Vagina (tissue), 2 donors: ENCODE measurements at places on chromosomes 7 and 10.

DNA sequence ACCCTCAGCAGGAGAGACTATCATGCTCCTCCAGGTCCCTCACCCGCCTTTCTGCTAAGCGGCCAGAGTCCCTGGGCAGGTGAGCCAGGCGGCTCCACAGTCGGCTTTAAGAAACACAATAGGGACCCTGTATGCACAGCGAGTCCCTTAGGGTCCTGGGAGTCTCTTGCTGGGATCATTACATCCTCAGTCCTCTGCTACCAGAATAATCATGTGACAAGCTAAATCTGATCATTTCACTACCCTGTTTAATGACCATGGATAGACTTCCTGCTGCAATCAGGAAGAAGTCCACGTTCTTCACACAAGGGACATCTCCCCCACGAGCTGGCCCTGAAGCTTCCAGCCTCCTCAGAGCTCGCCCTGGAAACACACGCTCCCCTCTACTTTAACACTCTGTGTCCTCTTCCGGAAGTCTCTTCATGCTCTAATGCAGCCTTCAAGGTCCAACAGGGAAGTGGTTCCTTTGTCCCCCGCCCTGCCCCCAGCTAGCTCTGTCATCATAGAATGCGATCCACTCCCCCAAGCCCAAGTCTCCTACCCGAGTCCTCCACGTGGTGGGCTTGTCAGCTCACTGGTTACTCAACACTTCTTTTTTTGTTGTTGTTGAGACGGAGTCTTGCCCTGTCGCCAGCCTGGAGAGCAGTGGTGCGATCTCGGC, 101.5 kb downstream of the RNF216 start:
- no peak overlapping the region for H3K4me3 ChIP-seq
- H3K27me3 ChIP-seq: no peaks in the 10 kb centered on the region
- no peaks in the 10 kb centered on the region for H3K36me3 ChIP-seq
- H3K4me1 ChIP-seq: peaks cover 17% of the 10 kb centered on the region

GRCh38 chr7:38796626-38797501, 112.1 kb downstream of the VPS41 start:
- DNase-seq: no peak
- no peaks in the 10 kb centered on the region for H3K4me1 ChIP-seq
- peaks cover 10% of the 10 kb centered on the region for H3K36me3 ChIP-seq

DNA sequence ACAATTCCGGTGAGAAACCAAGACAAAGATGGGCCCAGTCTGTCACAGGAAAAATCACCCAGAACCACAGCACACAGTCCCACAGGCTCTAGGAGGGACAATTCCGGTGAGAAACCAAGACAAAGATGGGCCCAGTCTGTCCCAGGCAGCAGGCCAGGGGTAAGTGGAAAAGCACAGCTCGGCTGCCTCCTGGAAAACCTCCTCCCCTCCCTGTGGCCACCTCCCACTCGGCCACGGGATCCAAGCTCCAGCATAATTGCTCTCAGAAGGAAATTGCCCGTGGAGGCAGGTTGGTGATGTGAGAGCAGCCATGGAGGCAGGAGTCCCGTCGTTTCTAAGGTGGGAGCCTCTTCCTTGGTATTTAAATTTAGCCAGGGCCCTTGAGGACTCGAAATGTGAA, 95.7 kb downstream of the PLXNA4 start:
- H3K4me3 ChIP-seq: no peak overlapping the region
- no peaks in the 10 kb centered on the region for H3K4me1 ChIP-seq
- no peaks in the 10 kb centered on the region for H3K36me3 ChIP-seq
- no peak overlapping the region for H3K27ac ChIP-seq
- H3K27me3 ChIP-seq: no peaks in the 10 kb centered on the region

DNA sequence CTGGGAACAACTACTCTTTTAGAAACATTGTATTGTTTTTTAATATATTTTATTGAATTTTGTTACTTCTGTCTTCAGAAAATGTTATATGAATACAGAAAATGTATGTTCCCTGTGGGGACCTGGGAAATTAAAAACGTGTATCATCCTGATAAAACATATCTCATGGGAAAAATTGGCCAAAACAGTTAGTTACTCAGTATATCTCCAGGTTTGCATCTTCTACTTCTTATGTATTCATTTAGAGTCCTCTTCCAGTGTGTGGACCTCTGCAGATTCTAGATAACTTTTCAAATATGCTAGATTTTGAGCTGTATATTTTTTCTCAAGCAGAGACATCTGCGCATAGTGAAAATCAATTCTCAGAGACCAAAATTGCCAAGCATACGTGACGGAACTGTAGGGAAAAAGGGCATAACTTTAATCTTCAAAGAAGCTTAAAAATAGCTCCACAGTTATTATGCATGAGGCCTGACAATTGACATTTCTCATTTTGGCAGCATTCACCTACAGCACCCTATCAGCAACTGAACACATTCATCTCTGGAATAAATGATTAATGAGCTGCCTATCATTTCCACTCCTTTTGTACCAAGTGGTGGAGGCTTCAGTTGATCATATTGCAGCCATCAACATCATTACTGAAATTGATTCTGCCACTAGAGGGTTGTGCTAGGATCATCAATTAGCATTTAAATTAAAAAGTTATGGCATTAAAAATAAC, 26.4 kb upstream of the UMAD1 start:
- DNase-seq: no peak
- H3K4me1 ChIP-seq: no peaks in the 10 kb centered on the region
- no peak overlapping the region for H3K4me3 ChIP-seq
- no peaks in the 10 kb centered on the region for H3K36me3 ChIP-seq
- no peaks in the 10 kb centered on the region for H3K27me3 ChIP-seq

DNA sequence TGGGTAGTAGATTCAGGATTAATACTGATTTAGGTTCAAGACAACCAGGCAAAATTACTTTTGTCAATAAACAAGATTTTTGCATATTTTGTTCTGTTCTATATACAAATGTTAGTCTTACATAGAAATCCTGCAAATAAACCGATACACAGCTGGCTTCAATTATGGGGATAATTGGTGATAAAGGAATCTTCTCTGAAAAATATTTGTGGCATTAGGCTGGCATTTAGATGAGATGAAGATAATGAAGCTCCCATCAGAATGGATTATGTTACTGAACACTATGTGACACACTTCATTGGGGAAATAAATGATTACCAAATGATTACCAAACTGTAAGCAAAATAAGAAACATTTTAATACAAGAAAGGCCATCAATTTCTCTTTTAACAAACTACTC, 65.8 kb downstream of the NT5C2 start:
- no peak overlapping the region for H3K4me3 ChIP-seq
- no peak overlapping the region for H3K27ac ChIP-seq
- H3K27me3 ChIP-seq: no peaks in the 10 kb centered on the region
- peaks cover 38% of the 10 kb centered on the region for H3K4me1 ChIP-seq
- H3K36me3 ChIP-seq: no peaks in the 10 kb centered on the region

GRCh38 chr7:36487756-36488336, 98.2 kb downstream of the ANLN start:
- DNase-seq: no peak
- no peaks in the 10 kb centered on the region for H3K27me3 ChIP-seq

DNA sequence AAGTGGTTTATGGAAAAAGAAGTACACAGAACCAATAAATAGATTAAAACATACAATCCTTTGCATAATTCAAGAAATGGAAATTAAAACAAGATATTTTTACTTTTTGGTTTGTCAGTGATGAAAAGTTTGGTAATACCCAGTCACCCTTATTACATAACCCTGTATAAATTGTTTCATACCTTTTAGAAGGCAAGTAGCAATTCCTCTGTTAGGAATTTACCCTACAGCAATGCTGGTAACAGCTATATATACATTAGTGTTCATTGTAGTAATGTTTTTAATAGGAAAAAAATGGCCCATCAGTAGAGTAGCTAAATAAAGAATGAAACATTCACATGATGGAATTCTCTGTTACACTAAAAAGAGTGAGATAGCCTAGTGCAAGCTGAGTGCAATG, 42.7 kb downstream of the PTPN12 start:
- no peak overlapping the region for H3K27ac ChIP-seq
- no peaks in the 10 kb centered on the region for H3K27me3 ChIP-seq
- DNase-seq: no peak
- H3K4me1 ChIP-seq: no peaks in the 10 kb centered on the region
- no peaks in the 10 kb centered on the region for H3K36me3 ChIP-seq

DNA sequence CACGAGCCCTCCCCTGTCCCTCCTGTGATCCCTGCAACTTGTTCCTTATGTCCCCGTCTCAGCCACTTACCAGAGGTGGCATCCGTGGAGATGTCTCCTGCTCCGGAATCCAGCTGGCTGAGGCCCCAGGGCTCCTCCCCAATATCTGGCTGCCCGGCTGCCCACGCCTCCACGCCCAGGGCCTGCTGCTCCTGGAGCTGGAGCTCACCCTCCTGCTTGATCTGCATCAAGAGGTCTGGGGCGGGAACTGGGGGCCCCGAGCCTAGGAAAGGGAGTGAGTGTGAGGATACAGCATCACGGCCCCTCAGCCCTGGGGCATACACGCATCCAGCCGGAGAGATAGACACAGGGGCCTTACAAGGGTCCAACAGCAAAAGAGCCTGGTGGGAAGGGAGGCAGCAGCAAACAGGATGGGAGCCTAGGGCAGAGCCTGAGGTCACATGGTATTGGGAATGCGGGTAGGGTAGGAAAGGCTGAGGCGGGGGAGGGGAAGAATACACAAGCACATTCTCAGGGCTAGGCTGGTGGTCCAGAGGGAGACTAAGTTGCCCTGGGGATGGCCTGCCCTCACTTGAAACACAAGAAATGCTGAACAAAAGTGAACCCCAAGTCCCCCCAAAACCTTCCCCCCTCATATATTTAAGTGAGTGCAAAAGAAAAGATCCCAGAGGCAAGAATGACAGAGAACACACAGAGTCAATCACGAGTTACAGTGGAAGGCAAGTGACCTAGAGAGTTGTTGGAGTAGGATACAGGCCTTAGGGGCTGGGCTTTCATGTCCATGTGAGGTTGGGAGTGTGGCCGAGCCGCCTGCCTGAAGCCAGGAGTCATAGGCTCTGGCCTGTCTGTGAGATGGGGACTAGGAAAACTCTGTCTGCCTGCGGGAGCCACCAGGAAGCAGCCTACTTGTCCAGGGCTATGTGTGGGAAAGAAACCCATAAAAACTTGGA, 16.9 kb upstream of the ZNF777 start:
- no peaks in the 10 kb centered on the region for H3K36me3 ChIP-seq
- no peak overlapping the region for H3K27ac ChIP-seq
- no peaks in the 10 kb centered on the region for H3K27me3 ChIP-seq
- DNase-seq: no peak

- H3K27me3 ChIP-seq: no peaks in the 10 kb centered on the region
- no peaks in the 10 kb centered on the region for H3K36me3 ChIP-seq
- no peak for DNase-seq
- peak overlapping the region; percentile 74 for H3K27ac ChIP-seq
- H3K4me3 ChIP-seq: peak overlapping the region; percentile 95
Observed at GRCh38 chr7:134315679-134316538, 821 bp downstream of the SLC35B4 start.

- no peak for DNase-seq
- H3K27me3 ChIP-seq: no peaks in the 10 kb centered on the region
- peaks cover 6% of the 10 kb centered on the region for H3K4me1 ChIP-seq
Observed at GRCh38 chr7:29965030-29965429, 24.6 kb downstream of the SCRN1 start.

- H3K4me3 ChIP-seq: no peak overlapping the region
- peak overlapping the region; percentile 53 for H3K27ac ChIP-seq
- H3K27me3 ChIP-seq: no peaks in the 10 kb centered on the region
- H3K36me3 ChIP-seq: no peaks in the 10 kb centered on the region
- no peak for DNase-seq
- peaks cover 7% of the 10 kb centered on the region for H3K4me1 ChIP-seq
Observed at GRCh38 chr7:31043051-31043471, 9.0 kb upstream of the ADCYAP1R1 start.

DNA sequence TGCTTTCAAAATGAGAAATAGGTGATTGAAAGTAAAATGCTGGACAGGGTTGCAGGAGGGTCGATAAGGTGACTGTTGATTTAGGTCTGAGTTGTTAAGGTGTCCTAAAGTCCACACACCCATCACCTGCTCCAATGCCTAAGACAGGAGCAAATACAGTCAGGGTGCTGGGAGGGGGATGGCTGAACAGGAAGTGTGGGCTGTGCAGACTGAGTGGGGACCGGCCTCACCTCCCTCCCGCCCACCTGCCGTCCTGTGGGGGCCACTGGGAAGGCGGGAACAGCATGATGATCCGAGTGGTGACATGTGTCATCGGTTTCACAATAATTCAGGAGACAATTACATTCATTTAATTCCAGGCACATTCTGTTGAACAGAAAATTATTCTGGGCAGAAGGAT, 260.8 kb downstream of the DNAJB6 start:
- no peaks in the 10 kb centered on the region for H3K36me3 ChIP-seq
- no peak overlapping the region for H3K4me3 ChIP-seq
- no peak overlapping the region for H3K27ac ChIP-seq
- no peaks in the 10 kb centered on the region for H3K27me3 ChIP-seq

DNA sequence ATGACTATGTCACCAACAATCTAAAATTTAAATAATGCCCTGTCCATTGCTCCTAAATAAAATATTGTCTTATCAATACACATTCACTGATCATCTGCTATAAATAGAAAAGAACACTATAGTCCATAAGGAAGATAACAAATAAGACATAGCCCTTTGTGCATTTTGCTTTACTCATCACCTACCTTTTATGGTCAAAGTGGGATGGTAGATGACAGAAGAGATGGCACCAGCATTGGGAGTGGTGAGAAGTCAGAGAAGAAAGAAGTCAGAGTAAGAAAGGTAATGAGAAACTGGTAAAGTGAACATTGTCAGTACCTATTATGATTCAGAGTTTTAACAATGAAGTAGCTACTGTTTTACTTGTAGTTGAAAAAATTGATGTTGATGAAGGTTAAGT, 31.1 kb downstream of the SEMA3E start:
- no peaks in the 10 kb centered on the region for H3K4me1 ChIP-seq
- no peaks in the 10 kb centered on the region for H3K27me3 ChIP-seq
- no peak overlapping the region for H3K27ac ChIP-seq
- H3K4me3 ChIP-seq: no peak overlapping the region

- no peak overlapping the region for H3K27ac ChIP-seq
- H3K36me3 ChIP-seq: no peaks in the 10 kb centered on the region
- no peaks in the 10 kb centered on the region for H3K4me1 ChIP-seq
- H3K4me3 ChIP-seq: no peak overlapping the region
- DNase-seq: no peak
Observed at GRCh38 chr7:51325261-51325676, 8.7 kb upstream of the COBL start.

DNA sequence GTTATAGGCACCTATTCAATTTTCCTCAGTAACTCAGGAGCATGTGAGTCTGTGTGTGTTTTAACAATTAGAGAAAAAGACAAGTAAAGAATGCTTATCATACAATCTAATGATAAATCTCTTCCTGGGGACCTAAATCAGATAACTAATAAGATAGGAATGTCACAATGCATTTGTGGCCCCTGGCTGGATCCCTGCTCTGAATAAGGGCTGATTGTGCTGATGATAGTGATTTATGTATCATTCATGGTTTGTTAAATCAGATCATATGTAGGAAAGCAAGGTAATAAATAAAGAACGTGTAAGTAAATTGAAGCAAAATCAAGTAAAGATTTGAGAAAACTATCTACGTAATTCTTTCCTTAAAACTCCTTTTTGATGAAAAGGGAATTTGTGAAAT, 145.9 kb downstream of the C7orf25 start:
- DNase-seq: no peak
- no peak overlapping the region for H3K4me3 ChIP-seq
- H3K27me3 ChIP-seq: no peaks in the 10 kb centered on the region
- H3K36me3 ChIP-seq: no peaks in the 10 kb centered on the region
- H3K27ac ChIP-seq: no peak overlapping the region
- H3K4me1 ChIP-seq: no peaks in the 10 kb centered on the region

- DNase-seq: no peak
- H3K4me3 ChIP-seq: no peak overlapping the region
- H3K27ac ChIP-seq: no peak overlapping the region
Observed at GRCh38 chr7:99196536-99197258, 11.2 kb downstream of the KPNA7 start.
